Peyer's patch (tissue), 4 donors: ENCODE measurements at places on chromosomes 2 and 18. TPM values are rescaled to one million over a fixed set of nuclear protein-coding genes. Genes with fewer than 3 reads are reported as not detected.

ITPRIPL1 gene
- not detected for total RNA-seq

NEDD4L gene
- total RNA-seq, result 213 TPM

TEKT4 gene
- not detected for total RNA-seq

LONRF2 gene
- 0.35 TPM for total RNA-seq

ARHGAP25 gene
- 12.1 TPM for total RNA-seq

IL1B gene
- total RNA-seq, result 0.53 TPM

ZNF804A gene
- total RNA-seq, result 1.1 TPM
